ENCODE measurements at places on chromosomes 11 and 22.

DNA sequence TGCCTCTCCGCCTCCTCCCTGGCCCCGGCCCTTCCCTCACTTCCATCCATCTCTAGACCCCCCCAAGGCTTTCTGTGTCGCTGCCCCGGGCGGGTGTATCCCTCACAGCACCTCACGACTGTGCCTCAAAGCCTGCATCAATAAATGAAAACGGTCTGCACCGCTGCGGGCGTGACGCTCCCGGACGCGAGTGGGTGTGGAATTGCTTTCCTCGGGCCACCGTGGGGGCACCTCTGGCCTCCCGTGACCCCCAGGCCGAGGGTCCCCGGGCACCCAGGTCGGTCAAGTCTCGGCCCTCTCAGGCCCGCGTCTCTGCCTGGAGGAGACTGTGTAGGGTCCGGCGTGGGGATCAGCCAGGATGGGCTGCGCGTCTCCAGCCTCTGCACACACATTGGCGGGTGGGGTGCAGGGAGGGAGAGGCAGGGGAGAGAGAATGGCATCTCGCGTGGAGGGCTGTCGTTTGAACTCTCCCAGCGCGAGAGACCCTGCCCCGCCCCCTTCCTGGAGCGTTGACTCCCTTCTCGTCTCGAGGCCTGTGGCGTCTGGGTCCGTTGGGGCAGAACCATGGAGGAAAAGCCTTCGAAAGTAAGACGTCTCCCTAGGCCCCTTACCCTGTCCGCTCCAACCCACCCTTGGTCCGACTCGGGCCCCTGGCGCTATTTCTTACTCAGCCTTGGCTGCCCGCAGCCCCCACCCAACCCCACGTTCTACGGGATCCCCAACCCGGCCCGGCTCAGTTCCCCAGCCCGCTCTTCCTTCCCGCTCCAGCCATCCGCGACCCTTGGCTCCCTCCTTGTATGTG, at the start of gene CATSPERZ:
Gene CATSPERZ, plus strand, starts transcription at position 512 of the 802 bp plus-strand sequence. Its CDS starts 53 bp downstream, at position 565.
- no peak for DNase-seq

- no peak for DNase-seq
These were observed 78.9 kb upstream of the FIBIN start for GRCh38 chr11:26914968-26915367.

- peak; percentile 73 for DNase-seq
These were observed 1.0 kb upstream of the FNBP4 start for GRCh38 chr11:47768101-47768612.

GRCh38 chr22:19786959-19787848, 26.6 kb downstream of the TBX1 start:
- no peak for DNase-seq

- no peak for DNase-seq
These were observed 633.0 kb downstream of the TBC1D22A start for GRCh38 chr22:47395481-47395880.

GRCh38 chr11:128499613-128500253, 87.6 kb downstream of the ETS1 start:
- DNase-seq, result no peak

- no peak for DNase-seq
These were observed 52.0 kb upstream of the TOP3B start for GRCh38 chr22:22034469-22035132.

- DNase-seq, result no peak
These were observed 38.5 kb upstream of the CYP2D6 start for GRCh38 chr22:42169055-42169469.

- no peak for DNase-seq
These were observed 110.1 kb upstream of the LUZP2 start for GRCh38 chr11:24386546-24387397.

DNA sequence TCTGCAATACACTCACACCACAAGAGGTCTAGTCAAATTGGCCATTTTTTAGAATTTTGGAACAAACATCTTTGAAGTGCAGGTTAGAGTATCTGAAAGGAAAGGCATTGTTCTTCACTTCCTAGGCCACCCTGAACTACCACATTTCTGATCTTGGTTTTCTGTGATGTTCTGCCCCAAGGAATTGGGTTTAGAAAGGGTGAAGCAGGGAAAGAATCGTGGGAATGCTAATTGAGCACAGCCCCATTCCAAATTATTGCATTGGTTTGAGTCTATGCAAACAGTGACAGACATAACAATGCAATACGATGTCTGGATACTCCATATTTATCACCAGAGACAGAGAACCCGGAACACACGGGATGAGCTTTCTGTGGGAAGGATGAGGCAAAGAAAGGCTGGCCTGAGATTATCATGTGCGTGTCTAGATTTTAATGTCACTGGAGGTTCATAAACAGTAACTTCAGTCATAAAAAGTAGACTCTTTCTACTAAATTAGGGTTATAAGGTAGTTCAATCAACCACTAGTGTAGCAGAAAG, 195.3 kb upstream of the BLID start:
- DNase-seq, result no peak

- DNase-seq, result no peak
These were observed 28.0 kb downstream of the SGSM1 start for GRCh38 chr22:24833881-24834495.

DNA sequence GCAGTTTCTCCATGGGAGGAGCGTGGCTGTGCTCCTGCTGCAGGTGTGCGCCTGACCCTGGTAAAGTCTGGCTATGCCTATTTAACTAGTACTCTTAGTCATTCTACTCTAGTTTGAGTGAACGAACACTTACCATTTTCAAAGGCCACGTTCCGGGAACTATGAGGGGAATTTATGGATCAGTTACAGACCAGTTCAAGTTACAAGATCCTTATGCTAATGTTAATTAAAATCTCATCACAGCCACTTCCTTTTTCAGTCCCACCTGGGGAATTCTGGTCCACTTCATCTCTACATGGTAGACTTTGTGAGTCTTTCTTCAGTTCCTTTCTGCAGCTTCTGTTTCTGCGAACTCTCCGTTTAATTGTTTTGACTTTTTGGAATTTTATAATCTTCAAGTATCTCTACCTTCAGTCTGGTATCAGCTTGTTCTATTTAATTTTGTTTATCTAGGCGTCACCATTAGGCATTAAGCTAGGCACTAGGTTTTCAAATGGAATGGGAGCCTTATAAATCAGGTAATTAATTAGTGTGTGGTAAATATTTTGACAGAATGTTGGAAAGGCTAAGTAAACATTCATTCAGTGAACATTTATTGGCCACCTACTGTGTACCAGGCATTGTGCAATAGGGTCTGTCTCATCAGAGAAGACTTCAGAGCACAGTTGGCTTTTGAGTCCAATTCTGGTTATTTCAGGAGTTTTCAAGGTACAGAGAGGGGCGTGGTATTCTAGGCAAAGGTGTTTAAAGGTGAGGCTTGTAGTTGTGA, 78.9 kb downstream of the GRK3 start:
- no peak for DNase-seq

GRCh38 chr11:963852-964251, 38.2 kb downstream of the AP2A2 start:
- DNase-seq, result no peak

DNA sequence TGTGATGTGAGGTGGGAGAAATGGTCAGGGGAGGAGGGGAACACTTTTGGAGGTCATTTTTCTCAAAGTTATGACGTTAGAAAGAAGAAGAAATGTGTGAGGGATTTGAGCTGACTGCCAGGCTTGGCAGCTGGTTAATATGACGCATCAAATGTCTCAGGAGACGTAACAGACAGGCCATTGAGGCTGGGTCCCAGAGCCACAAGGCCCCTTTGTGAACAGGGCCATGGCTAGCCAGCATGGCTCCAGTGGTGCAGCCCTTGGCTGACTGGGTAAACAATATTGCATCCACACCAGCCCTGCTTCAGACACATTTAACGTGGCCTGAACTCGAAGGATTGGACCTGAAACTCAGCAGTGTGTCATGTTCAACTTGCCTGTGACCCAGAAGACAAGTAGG, 34.3 kb downstream of the AMOTL1 start:
- no peak for DNase-seq

DNA sequence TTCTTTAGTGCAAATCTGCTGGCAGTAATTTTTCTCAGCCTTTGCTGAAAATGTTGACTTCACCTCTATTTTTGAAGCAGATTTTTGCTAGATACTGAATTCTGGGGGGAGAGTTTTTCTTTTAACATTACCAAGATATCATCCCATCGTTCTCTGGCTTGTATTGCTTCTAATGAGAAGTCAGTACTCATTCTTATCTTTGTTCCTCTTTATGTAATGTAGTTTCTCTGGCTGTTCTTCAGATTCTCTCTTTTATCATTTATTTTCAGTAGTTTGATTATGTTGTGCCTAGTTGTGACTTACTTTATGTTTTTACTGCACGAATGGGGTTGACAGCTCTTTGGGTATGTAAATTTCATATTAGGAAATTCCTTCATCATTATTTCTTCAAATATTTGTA, 318.7 kb upstream of the PITPNB start:
- DNase-seq, result no peak

- peak; percentile 92 for DNase-seq
These were observed at the start of gene RAB38 for GRCh38 chr11:88174709-88175568. RAB38 (minus strand) TSS chr11:88175443; CDS start chr11:88175384, 59 bp downstream.

DNA sequence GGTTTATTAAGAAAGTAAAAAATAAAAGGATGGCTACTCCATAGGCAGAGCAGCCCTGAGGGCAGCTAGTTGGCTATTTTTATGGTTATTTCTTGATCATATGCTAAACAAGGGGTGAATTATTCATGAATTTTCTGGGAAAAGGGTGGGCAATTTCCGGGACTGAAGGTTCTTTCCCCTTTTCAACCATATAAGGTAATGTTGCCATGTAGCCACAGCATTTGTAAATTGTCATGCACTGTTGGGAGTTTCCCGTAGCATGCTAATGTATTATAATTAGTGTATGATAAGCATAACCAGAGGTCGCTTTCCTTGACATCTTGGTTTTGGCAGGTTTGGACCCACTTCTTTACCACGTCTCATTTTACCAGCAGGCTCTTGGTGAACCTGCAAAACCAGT, 610.4 kb upstream of the B3GAT1 start:
- DNase-seq, result no peak

- DNase-seq, result peak; percentile 87
These were observed 91.8 kb downstream of the TBC1D22A start for GRCh38 chr22:46854125-46854870.

DNA sequence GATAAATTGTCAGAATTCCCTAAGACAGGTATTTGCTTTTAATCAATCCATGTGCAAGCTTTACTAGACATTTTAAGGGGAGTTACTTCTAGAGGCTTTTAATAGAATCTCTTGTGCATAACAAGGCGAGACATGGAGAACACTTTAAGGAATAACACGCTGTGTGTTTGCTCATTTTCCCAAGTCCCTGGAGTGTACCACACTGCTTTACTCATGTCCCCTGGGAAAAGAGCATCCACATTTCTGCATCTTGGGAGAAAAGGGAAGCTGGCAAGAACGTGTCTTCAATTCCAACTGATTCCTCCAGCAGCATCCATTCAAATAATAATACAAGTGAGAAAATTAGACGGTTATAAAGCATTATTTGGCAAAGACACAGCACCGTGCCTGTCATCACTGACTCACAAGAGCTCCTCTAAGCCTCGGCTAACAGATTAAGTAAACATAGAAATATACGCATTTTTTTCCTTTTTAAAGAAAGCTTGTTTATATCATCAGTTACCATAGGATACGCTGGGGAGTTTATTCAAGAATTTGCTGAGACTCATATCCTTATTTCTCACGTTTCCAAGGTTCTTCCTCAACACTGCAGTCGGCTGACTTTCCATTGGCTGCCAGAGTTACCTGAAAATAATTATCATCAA, 121.5 kb downstream of the CD44 start:
- DNase-seq, result no peak

DNA sequence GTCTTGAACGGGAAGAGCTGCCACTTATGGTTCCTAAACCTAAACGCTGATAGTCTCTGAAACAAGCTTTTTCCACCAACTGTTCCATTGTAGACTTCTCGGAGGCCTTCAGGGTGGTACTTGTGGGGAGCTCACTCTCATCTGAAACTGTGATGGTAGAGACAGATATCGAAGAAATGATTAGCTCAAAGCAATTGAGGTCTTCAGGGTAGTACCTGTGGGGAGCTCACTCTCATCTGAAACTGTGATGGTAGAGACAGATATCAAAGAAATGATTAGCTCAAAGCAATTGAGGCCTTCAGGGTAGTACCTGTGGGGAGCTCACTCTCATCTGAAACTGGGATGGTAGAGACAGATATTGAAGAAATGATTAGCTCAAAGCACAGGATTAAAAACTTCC, 175.7 kb downstream of the SWAP70 start:
- no peak for DNase-seq

- DNase-seq, result no peak
These were observed 62.1 kb downstream of the ARHGAP8 start for GRCh38 chr22:44814266-44815098.

DNA sequence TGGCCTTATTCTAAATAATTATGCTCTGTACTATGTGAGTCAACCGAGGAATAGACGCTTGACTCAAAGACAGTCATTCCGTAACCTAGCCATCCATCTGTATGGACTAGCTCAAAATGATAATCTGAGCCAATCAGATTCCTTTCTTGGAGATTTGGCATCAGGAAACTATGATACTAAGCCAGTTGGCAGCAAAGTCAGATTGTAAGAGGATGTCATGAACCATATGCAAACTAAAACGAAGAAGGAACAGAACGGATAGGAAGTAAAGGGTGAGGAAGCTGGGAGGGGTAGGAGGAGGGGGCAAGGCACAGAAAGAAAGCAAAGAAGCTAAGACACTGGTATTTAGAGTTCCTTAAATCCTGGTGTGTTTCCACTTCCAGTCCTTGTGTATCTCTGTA, 10.7 kb upstream of the SESN3 start:
- no peak for DNase-seq

DNA sequence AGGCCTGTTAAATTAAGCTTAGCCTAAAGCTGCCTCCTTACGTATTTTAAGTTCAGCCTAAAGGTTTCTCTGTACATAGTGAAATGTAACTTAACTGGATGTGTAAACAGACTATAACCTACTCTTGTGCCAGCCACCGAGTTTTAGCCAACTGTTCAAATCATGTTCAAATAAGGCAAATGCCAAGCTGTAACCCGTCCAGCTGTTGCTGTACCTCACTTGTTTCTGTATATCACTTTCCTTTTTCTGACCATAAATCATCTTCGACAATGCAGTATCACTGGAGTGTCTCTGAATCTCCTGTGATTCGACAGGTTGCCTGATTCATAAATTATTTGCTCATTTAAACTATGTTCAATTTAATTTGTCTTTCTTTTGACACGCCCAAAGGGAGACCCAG, 4.0 kb upstream of the PLAAT5 start:
- DNase-seq, result no peak

DNA sequence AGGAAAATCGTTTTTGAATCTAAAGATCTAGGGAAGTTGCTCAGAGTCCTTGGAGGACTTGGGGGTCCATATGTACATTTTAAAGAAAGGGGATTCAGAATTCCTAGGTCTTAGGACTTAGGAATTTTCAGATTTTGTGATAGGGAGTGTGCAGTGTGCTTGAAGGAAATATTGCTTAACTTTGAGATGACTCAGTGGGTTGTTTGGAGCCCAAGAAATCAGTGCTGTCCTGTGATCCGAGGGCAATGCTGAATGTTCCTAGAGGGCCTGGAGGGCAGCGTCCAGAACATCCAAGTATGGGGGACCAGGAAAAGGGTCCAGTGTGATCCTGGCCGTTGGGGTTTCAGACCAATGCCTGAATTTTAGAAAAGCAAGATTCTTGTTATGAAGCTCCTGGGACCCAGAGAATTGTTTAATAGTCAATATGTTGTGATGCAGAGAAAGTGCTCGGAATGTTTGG, 3.1 kb upstream of the IGF2 start:
- DNase-seq, result no peak

GRCh38 chr11:72352859-72353551, 81.3 kb downstream of the CLPB start:
- DNase-seq, result no peak

Measured in lower leg skin (tissue), 4 donors.